NCI-H2029 treated with DMSO at 0.1 percent for 48 hours (cell line): ENCODE measurements at places on chromosomes 6 and 20.

DNA sequence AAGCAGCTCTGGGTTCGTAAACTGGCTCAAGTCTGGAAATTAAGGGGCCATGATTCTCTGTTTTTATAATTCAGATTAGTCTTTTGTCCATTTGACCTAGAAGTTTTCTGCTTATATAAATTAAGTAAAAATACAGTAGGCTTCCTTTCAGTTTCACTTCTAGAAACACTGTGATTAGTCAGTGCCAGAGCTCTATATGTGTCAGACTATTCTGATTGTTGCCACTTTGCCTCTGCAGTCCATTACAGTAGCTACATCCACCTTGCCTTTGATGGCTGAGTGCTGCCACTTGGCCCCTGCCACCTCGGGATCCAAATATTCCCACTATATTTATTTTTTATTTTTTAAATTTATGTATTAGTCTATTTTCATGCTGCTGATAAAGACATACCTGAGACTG lies 7.9 kb downstream of the ZC2HC1B start:
- DNase-seq = no peak

DNA sequence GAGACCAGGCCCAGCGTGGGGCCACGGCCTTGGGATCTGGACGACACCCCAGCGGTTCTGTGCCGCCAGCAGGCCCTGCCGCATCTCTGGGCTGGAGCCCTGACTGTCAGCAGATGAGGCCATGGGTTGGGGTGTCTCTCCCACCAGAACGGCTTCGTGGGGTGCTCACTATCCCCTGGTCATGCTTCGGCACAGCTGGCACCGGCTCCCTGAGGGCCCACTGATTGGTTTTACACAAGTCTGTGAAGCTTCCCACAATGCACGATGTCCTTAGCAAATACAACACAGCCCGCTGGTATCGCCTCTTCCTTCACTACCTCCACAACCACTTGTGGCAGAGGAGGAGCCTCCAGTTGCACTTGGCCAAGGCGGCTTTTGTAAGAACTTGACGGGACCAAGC lies 94.3 kb downstream of the THBS2 start:
- no peak for DNase-seq

- no peak for DNase-seq
Observed at GRCh38 chr6:137370871-137371633, 123.1 kb downstream of the OLIG3 start.

GRCh38 chr6:106439459-106439858 lies 78.9 kb downstream of the CRYBG1 start:
- DNase-seq = no peak

DNA sequence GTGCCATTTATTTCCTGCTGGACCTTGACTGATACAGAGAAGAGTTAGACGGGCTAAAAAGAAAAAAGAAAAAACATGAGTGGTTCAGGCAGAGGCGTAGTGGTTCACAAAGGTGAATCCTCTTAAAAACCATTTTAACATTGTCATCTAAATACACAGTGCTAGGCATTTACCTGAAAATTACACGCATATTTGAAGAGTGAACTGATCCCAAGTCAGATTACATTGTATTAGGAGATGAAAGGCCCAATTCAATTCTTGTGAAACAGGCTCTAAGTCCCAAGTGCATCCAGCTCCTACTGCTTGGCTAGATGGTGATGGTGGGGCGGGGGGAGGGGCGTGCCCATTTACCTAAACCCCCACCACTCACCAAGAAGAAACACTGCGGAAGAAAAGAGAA lies 46.7 kb upstream of the ATXN1 start:
- no peak for DNase-seq

DNA sequence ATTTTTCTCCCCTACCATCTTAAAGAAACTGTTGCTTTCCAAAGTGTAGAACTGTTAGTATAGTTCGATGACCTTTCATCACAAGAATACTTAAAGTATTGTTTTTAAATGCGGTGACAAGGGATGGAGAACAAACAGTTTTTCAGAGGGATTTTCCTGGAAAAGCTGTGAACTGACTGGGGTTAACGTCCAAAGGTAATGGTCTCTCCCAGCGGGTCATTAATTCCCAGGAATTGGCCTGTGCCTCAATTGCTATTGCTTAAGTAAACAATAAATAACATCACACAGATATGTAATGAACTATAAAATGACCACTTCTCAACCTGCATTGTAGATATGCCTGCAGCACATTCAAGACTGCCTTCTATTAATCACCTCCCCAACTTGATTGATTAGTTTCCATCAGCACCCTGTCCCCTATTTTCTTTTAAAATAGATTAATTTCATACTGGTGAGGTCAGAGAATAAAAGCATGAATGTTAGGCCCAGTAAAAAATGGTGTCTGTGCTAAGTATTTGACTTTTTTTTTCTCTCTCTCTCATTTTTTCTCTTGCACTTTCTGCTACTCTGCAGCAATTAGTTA lies 268.2 kb downstream of the SAMD5 start:
- DNase-seq = no peak

DNA sequence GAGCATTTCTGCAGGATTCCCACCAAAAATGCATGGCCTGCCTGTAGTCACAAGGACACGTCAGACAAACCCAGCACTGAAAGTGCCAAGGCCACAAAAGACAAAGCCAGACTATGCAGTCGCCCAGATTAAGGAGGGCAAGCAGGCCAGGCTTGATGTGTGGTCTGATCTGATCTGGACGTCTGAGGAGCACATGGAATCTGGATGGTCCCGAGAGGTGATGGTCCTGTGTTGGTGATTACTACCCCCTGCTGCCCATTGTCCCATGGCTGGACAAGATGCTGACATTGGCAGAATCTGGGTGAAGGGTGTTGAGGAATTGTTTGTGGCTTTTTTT lies 17.1 kb downstream of the NPEPL1 start:
- no peak for DNase-seq

GRCh38 chr6:123598011-123598410 lies 38.7 kb downstream of the TRDN start:
- DNase-seq = no peak

DNA sequence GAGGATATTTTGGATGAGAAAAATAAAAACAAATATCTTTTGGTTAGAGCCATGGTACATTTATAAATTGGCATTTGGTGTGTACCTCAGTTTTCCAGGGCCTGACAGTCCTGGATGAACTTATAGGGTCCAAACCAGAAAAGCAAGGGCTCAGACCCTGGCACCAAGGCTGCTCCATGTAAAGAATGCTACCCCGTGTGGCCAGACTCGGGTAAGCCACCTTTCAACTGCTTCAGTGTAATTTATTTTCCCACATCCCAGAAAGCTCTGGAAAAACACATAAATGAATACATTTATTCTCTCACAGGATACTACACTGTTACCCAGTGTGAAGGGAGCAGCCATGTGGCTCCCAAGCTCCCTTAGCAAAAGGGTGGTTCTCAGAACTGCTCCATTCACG lies 13.8 kb downstream of the MRPL14 start:
- DNase-seq = no peak

DNA sequence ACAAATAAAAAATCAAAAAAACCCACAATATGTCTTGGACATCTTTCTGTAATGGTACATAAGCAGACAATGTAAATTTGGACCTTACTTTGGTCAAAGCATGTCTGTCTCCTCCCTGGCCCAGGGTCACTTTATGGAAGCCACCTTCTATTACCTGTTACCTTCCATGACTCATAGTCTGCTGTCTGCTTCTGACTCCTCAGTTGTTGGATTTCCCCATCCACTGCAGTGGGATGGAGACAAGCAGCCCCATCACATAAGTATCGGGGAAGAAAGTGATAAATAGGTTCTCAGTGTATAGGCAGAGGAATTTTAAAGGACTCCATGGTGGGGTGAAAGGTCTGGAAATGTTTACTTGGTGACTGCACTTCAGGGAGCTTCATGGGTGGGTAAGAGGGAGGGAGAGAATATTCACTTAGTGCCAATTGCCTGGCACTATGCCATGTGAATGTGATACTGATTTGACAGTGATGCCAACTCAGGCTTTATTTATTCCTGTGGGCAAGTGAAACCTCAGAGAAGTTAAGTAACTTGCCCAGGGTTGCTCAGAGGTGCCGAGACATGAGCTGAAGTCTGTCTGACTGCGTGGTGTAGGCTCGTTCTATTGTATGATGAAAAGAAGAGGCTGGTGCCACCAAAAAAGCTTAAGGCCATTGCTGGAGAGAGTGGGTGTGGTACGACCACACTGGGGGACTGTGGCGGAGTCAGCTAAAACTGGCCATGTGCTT lies 175.6 kb upstream of the RNF24 start:
- no peak for DNase-seq

DNA sequence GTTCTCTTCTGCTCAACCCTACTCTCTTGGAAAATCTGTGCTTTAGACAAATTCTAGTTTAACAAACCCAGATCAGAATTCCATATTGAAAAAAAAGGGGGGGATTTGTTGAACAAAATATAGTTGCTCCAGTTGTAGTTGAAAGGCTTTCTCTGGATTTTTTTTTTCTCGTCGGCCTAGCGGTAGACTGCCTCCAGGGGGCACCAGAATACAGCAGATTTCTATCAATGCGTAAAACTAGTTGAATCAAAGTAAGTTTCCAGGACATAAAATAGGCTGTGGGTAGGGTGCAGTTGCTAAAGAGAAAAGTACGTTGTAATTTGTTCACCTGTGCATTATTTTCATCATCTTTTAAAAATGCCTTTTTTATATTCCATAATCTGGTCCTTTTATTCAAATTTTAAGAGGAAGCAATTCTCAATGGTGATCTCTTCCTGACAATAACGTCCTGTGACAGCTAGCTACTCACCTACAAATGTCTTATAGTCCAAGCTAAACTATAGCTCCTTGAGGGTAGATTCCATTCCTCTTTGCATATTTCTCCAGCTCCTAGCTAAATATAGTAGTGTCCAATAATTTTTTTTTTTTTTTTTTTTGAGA lies 105.4 kb downstream of the PERP start:
- DNase-seq = peak; percentile 13

DNA sequence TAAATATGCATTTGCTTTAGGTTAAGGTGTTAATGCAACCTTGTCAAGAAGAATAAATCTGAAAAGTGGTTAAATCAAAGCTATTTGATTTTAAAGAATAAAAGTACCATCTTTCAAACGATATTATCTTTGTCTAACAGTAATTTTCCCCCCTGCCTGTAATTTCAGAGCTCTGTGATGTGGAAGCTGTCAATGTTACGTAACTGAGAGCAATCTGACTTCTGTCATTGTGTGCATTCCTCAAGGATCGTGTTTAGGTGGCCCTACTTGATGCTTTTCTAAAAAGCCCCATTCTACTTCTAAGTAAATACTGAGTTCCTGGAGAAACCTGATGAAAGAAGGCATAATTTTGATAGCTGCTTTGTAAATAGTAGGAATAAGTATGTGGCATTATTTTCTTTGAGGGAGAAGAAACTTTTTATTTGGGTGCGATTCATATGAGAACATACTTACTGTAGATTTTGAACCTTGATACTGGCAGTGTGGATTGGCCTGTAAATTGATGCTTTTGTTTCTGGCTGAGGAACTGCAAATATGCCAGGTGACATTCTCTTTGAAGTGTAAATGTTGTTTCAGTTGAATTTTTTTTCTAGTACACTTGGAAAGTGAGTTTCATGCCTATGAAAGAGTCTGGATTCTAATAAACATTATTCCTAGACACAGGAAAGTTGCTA lies 529.6 kb upstream of the FLRT3 start:
- DNase-seq = no peak

DNA sequence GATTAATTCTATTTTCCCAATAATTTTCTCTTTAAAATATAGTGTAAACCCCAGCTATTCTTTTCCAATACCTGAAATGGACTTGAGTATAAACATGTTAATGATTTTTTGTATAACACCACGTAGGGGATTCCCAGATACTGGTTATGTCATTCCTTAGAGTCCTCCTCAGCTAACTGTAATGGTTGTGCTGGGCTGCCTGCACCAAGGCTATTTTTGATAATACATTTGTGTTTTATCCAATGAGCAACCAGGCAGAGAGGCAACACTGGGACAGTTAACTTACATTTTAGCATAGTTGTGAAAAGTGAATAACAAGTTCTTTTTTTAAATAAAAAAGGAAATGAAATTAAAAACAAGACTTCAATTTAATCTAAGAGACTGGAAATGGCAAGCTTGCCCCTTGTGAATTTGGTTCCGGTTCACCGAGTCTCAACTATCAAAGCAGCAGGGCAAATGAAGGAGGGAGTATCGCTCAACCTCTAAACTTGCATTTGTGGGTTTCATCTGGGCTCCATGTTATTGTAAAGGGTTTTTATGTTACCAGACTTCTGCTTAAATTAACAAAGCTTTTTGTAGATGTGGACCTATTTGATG lies 18.8 kb upstream of the BACH2 start:
- DNase-seq = no peak

- DNase-seq = no peak
Observed at GRCh38 chr6:76942203-76942966, 520.9 kb downstream of the HTR1B start.

DNA sequence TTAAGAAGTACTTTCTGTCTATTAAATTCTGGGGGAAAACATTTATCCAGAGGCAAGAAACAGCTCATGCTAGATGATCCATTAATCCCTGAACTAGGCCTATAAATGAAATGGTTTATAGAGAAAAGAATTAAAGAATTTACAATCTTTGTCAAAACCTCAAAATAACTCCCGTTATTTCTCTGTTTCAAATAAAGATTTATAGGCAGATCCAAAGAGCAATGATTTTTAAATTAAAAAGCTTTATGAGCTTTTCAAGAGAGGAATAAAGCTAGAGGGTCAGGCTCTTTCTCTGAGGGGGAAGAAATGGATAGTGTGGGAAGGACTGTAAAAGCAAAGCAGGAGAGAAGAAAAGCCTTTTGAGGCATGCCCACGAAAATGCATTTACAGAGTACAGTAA lies 82.5 kb upstream of the OGFRL1 start:
- DNase-seq = no peak

GRCh38 chr20:1900321-1900801 lies 5.2 kb downstream of the SIRPA start:
- DNase-seq = no peak

GRCh38 chr20:2264118-2264517 lies 31.7 kb upstream of the TGM3 start:
- no peak for DNase-seq

DNA sequence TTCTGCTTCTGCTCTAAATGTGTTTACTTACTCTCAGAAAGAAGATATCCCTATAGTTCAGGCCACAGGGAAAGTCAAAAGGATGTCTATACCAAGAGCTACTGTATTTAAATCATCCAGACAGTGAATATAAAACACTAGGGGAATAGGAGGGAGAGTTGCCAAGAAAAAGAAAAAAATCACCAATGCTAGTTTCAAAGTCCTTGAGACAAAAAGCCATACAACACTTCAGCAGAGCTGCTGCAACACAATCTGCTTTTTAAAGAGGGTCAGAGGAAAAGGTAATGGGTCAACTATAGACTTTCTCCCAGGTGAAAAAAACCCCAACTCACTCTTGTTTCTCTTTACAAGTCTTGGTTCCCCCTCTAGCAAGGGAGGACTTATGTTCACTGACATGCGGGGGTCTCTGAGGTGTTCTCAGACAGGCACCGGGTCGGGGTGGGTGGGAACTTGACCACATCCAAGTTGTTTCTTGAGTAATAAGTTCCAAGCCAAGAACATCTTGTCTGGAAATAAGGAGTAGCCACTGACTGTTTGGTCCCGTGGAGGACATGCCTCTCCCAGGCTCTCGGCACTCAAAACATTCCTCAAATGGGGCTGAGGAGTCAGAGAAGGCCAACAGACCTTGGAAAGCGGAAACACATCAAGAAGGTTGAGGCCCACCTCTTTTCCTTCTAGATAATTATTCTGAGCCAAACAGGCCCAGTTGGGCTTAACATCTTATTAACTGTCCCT lies 47.7 kb downstream of the GJA10 start:
- peak; percentile 72 for DNase-seq
